ENCODE measurements at places on chromosomes 4 and X.

- no peak for DNase-seq
Observed at GRCh38 chrX:130176354-130176776, 4.6 kb downstream of the RAB33A start.

DNA sequence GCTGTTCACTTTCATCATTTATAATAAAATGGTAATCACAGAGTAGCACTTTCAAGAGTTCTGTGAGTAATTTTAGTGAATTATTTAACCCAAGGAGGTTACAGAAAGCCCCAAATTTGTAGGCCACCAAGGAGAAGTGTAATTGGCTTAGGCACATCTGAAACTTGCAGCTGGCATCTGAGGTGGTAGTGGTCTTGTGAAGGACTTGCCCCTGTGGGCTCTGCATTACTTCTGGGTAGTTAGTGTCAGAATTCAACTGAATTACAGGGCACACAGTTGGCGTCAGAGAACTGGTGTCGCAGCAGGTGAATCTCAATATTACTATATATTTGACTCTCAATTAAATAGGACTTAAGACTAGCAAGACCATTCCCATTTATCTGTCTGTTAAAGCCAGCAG, 36.9 kb downstream of the GPR174 start:
- DNase-seq, result no peak

DNA sequence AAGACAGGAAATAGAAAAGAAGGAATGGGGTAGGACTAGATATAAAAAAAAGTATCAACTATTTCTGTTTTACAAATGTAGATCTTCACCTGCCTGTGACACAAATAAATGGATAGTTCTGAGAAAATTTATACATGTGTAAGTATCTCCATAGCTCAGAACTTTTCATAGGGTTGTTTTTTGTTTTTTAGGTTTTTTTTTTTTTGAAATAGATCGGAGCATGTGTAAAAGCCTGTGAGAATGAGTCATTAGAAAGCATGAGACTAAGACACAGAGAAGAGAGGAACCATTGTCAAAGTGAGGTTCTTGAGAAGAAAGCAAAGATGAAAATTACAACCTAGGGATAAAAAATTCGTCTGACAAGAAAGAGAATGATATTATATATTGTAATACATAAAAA, 481.6 kb downstream of the PABPC4L start:
- DNase-seq, result no peak

DNA sequence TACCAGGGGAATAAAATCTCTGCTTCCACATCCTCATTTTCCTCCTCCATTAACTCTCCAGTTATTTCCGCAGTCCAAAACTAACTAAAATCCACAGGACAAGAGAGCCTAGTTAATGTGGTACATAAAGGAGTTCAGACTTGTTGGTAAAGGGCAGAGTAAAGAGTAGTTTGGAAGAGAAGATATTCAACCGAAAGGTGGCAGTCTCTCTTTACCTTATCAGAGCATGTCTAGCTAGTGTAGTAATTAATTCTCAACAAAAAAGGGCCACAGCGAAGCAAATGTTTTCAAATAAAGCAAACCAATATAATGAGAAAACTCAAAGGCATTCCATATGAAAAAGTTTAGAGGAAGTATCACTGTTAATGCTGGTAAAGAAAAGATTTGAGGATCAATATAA, 286.5 kb downstream of the GLUD2 start:
- DNase-seq, result no peak

- peak; percentile 36 for DNase-seq
Observed at GRCh38 chrX:102720237-102721168, at the start of gene GPRASP3. Gene GPRASP3, plus strand, starts transcription at chrX:102720743. Its CDS starts 28,253 bp downstream, at chrX:102748996.
